EL (cell line): ENCODE measurements at places on chromosomes 5 and 9.
A peak's percentile ranks its signal among the peaks of the same experiment; 100 is the strongest.

GRCh38 chr9:23686257-23686656, 139.8 kb downstream of the ELAVL2 start:
- DNase-seq = peak; percentile 0

DNA sequence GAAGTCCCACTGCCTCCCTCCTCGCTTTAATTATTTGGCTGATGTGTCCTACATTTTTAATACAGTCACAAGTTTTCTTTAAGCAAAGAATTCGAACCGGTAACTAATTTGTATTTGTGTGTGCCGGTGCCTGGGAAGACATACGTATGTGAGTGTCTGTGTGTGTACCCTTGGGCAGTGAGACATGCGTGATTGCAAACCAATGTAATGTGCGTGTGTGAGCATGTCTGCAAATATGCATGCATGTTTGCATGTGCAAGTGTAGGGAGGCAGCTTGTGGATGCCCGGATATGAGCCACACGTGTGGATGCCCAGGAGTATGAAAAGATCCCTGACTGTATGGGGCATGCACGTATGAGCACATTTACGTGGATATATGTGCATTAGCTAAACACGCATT, 44.4 kb upstream of the NEK6 start:
- no peak for DNase-seq

- DNase-seq = peak; percentile 77
These were observed 96.4 kb downstream of the DIRAS2 start for GRCh38 chr9:90546200-90546599.

GRCh38 chr5:80184235-80185023, 71.4 kb downstream of the SERINC5 start:
- no peak for DNase-seq

DNA sequence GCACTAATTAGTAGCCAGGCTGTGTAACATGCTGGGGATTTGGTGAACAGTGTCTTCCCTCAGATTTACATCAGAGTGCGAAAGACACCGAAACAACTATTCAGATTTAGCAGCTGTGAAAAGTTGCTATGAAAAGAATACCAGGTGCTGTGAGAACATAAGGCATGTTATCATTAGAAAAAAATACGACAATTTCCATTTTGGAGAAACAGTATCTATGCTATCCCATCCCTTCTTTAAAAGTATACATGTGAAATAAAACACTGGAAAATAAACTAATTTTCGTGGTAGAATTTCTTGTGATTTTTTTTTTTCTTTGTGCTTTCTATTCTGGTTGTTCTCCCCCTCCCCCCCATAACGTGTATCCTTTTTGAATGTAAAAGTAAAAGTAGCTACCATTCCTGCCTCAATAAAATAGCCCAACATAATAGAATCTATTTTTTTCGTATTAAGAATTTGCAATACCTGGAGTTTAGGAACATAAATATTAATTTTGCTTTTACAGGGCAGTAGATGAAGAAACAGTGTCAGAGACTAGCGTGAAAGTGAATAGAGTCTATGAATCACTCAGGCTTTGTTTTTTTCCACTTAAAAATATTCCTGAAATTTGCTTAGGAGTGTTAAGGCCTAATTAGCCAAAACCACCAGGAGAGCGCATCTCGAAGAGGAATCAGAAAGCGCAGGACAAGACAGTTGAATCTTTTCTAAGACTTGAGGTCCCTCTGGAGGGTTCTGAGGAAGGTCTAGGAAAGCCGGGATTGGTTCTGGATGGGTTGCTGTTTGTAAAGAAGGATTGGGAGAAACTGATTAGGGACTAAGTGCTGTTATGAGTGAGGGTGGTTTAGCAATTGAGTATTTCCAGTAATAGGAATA, 813 bp upstream of the SLU7 start:
- DNase-seq = no peak

DNA sequence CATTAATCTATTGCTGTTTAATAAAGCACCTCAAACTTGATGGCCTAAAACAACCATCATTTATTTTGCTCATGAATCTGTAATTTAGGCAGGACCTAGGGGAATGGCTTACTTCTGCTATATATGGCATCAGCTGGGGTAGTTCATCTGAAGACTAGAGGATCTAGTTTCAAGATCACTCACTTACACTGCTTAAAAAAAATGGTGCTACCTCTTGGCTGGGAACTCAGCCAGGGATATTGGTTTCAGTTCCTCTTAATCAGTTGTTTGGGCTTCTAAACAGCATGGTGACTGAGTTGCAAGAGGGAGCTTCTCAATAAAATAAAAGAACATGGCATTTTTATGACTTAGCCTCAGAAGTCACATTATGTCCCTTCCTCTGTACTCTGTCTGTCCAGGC, 142.0 kb downstream of the FAM114A2 start:
- peak; percentile 66 for DNase-seq

DNA sequence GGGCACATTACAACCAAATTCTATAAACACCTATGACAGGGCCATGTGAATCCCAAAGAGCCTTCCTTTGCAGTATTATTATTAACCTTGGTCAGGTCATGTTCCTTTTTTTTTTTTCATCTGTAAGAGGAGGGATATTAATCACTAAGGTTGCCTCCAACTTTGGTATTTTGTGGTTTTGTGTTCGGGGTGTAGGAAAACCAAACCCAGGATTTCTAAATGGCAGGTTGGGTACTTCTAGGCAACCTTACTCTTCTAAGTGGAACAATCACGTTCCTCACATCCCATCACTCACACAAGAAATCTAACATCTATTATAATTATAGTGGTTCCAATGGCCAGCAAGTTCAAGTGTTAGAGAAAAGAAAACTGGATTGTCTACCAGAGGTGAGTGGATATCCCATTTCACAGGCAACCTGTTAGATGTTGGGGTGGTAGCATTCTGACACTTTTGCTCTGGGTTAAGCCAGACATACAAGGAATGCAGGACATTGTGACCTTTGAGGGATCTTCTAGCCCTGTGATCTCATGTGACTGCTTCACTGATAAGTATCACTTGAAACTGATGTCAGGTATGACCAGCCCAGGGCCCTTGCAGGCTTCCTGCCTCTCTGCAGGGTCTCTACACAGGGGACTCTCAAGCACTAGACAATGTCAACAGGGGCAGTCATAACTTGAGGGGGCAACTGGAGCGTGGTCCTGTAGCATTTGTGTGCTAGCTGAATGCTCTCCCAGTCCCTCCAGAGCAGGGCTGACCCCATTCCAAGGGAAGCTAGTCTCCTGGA, 126.2 kb upstream of the VLDLR start:
- no peak for DNase-seq

- no peak for DNase-seq
These were observed 26.6 kb upstream of the ARHGEF28 start for GRCh38 chr5:73599380-73599779.

DNA sequence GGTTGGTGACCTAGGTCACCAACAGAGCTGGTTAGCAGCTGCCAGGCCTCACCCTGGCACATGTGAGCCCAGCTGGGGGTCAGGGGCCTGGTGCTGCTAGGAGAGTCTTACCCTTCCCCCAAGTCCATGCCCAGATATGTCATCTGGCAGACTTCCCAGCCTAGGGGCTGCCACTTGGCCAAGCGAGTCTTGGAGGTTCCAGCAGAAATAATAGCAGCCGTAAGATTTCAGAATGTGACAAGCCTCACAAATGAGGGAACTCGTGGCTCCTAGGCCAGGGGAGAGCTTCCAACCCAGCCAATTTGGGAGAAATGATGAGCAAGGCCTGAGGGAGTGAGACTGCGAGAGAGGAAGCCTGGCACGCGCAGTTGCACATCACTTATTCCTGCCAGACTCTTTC, 11.1 kb downstream of the URM1 start:
- no peak for DNase-seq

GRCh38 chr5:100854591-100854990, 48.5 kb downstream of the ST8SIA4 start:
- no peak for DNase-seq

GRCh38 chr9:17699615-17700330, 120.9 kb downstream of the SH3GL2 start:
- no peak for DNase-seq

DNA sequence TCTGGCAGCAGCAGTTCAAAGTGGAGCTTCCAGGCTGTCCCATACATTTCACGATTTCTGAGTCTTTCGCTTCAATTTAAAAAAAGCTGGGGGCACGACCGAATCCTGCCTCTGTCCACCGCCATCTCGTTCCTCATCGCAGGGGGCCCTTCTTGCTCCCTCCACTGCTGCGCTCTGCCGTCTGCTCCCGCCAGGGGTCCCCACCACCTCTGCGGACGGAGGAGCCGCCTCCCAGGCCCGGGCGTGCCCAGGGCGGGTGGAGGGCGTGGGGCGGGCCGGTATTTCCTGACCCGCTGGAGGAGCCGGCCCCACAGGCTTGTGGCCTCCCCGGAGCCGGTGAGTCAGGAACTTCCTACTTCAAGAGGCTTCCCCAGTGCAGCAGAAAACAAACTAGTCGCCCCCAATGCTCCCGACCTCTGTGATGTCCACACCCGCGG, 50.4 kb downstream of the USP20 start:
- DNase-seq = peak; percentile 95

DNA sequence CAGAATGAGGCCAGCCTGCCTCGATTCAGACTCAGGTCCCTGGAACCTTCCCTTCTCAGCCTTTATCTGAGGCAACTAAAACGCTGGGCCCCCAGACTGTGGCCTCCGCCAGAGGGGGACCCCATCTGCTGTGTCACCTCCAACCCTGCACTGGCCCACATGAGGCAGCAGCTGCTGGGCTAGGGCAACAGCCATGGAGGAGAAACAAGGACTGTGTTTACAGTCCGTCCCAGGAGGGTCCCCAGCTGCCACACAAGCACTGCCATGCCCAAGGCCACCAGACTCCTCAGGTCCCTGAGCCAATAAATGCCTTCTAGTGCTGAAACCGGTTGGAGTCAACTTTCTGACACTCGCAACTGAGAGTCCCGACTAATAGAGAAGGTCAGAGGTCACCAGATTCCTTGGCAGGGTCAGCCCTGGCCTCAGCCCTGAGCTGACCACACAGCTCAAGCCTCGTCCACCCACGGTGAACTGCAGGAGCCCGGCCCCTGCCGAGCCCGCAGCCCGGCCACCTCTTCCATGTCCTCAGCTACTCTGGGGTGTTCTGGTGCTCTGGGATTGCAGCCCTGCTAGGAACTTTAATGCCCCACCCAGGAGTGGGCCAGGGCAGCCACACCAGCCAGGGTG, 77.0 kb downstream of the ZNF354C start:
- no peak for DNase-seq

- peak; percentile 37 for DNase-seq
These were observed 13.7 kb upstream of the RUFY1 start for GRCh38 chr5:179536676-179537075.

- DNase-seq = peak; percentile 82
These were observed 153.2 kb downstream of the MACROH2A1 start for GRCh38 chr5:135245521-135246499.

- DNase-seq = no peak
These were observed 134.8 kb upstream of the PPP1R2B start for GRCh38 chr5:156715287-156715686.

- peak; percentile 63 for DNase-seq
These were observed 688 bp downstream of the CNTLN start for GRCh38 chr9:17135295-17136160.

DNA sequence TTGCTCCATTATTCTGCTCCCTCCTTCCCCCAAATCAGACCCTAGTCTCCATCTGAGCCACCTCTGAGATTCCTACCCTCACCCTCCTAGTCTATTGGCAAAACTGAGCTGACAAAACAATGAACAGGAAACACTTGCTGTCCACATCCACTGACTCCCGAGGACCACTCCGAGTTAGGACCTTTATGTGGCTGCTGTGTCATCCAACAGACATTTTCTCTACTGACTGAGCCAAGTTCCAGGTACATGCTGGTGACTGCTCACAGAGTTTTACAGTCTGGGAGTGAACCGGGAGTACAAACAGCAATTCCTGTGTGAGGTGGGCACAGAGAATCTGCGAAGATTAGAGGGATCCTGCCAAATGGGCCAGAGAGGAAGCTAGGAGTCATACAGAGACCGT, 39.2 kb downstream of the CFAP90 start:
- no peak for DNase-seq

DNA sequence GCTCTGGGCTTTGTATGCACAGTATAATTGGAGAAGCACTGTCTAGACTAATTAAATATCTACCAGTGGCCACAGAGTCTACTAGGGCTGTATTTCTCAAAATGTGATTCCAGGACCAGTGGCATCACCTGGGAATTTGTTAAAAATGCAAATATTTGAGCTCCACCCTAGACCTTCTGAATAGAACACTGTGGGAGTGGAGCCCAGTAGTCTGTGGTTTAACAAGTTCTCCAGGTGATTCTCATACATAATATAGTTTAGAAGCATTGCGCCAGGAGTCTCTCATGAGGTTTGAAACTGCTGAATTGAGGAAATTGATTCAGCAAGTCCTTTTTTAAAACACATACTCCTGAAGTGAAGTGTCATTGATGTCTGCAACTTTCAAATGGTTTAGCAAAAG, 74.7 kb downstream of the FCHO2 start:
- DNase-seq = no peak

DNA sequence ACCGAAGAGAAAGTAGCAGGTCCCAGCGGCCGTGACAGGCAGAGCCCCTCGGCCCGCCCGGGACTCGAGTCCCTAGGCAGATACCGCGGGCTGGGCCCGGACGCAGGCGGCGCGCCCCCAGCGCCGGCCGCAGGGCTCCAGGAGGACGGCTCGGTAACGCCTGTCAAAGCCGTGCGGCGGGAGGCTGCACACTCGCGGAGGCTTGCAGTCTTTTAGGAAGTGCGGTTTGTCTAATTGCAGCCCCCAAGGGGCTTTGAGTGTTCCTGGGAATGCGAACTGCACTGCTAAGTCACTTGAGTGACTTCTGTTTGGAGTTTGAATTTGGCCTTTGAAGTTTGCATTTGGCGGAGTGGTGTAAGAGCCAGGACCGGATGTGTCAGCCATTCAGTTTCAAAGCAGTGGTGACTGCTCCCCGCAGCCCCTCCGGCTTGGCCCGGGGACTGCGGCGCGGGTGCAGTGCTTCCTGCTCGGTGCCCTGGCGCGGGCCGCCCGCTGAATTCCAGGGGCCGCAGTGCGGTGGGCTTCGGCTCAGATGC, 1.3 kb downstream of the MAP3K1 start:
- peak; percentile 75 for DNase-seq

GRCh38 chr5:135174315-135175096, 140.5 kb upstream of the PITX1 start:
- DNase-seq = no peak

GRCh38 chr5:95045181-95045965, 239.5 kb downstream of the MCTP1 start:
- no peak for DNase-seq

- DNase-seq = peak; percentile 25
These were observed 23.1 kb downstream of the NIM1K start for GRCh38 chr5:43215073-43215631.

DNA sequence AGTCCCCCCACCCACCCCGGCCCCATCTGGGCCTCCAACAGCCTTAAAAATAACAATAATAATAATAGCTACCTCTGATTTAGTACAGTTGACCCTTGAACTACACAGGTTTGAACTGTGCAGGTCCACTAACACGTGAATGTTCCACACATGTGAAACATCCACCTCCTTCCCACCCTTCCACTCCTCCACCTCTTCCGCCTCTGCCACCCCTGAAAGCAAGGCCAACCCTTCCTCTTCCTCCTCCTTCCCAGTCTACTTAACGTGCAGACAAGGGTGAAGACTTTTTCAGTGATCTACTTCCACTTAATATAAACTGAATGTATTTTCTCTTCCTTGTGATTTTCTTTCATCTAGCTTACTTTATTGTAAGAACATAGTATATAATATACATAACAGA, 10.8 kb downstream of the PDGFRB start:
- no peak for DNase-seq
